ENCODE measurements at places on chromosomes 5 and 9.

DNA sequence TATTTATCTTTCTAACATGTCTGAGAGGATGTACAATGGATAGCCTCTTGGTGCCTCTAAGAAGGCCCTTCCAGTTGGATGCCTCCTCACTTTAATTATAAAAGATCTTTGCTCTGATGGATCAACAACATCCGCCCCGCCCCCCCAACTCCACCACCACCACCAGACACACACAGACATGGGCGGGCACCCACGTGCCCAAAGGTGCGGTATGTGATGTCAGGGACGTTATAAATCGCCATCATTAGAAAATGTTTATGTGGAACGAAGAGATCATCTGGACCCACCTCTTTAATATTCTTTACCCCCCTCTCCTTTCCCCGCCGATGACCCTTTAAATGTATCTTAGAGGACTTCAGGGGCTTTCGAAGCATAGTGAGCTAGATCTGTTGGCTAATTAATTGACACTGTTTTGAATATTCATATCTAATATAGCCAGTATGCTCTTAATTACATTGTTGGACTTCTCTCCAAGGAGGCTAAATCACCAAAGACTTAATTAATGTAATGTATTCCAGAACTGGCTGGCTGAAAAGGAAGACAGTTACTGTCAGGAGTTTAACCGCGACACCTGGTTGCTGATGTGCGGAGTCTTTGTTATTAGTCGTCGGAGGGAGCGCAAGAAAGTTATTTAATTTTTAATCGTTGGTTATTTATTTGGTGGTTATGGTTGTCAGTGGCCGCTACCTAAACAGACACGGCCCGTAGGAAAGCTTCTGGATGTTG is 6.1 kb upstream of the FOXB2 start:
- no peak for DNase-seq

DNA sequence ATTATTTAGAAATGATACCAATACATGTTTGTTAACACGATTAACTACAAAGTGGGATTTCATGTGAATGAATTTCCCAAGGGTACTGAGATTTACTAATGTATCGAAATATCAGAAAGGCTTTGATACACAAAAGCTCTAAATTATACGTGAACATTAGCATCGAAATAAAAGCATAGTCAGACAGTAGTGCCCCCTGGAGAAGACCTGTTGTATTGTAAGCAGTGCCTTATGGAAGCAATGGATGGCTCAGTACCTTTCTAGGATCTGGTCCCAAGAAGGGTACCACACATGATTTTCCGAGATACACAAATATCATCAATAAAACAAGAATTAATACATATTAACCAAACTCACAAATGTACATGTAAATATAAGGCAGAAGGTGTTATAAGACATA is 153.8 kb downstream of the CDH12 start:
- no peak for DNase-seq

- DNase-seq: no peak
Observed at GRCh38 chr9:84750152-84750865, 80.8 kb downstream of the NTRK2 start.

- no peak for DNase-seq
Observed at GRCh38 chr9:121612511-121612998, 38.9 kb upstream of the DAB2IP start.

DNA sequence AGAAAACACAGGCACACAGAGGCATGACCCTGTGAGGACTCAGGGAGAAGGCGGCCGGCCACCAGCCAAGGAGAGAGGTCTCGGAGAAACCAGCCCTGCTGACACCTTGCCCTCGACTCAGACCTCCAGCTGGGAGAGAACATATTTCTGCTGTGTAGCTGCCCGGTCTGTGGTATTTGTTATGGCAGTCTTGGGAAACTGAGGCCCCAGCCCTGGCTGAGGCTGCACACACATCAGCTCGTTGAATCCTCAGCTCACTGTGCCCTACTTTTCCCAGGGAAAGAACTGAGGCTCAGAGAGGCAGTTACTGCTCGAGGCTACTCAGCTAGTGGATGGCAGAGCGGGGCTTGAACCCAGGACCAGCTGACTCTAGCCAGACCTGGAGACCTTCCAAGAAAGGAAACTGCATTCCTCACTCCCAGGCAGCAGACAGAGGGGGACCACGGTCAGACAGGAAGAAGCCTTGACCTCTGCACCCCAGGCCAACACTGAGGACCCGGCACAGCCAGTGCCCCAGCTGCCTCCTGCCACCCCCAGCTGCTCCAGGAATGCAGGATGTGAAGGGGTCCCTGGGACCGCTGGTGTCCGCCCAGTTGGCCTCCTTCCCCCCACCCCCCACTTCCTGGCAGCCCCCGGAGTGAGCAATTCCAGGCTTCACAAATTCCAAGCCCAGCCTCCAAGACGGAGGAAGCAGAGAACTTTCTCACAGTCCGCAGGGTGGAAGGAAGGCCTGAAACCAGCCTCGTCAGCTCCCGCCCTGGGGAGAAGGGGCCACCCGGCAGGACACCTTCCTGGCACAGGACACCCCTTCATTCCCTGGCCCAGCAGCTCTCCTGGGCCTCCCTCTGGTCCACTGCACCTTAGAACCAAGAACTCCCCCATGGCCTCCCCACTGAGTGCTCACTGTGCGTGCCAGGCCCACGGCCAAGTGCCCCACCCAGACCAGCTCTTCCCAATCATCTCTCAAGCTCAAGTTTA is 69.9 kb downstream of the LRSAM1 start:
- DNase-seq: no peak

Data from stimulated activated naive CD4-positive, alpha-beta T cell treated with Interleukin-2 at 50 U/mL for 16 hours (primary cell).